ENCODE measurements at places on chromosomes 7 and 10.

GRCh38 chr7:140584195-140584851, 56.3 kb downstream of the DENND2A start:
- DNase-seq, result no peak

DNA sequence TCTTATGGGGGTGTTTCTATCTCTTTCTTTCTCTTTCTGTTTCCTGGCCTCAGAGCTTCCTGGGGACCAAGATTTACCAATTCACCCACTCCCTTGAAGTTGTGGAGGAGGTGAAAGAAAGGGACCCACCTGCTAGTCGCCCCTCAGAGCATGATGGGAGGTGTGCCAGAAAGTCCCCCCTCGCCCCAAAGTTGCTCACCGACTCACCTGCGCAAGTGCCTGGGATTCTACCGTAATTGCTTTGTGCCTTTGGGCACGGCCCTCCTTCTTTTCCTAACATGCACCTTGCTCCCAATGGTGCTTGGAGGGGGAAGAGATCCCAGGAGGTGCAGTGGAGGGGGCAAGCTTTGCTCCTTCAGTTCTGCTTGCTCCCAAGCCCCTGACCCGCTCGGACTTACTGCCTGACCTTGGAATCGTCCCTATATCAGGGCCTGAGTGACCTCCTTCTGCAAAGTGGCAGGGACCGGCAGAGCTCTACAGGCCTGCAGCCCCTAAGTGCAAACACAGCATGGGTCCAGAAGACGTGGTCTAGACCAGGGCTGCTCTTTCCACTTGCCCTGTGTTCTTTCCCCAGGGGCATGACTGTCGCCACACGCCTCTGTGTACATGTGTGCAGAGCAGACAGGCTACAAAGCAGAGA, 12.2 kb downstream of the AQP1 start:
- DNase-seq, result no peak

DNA sequence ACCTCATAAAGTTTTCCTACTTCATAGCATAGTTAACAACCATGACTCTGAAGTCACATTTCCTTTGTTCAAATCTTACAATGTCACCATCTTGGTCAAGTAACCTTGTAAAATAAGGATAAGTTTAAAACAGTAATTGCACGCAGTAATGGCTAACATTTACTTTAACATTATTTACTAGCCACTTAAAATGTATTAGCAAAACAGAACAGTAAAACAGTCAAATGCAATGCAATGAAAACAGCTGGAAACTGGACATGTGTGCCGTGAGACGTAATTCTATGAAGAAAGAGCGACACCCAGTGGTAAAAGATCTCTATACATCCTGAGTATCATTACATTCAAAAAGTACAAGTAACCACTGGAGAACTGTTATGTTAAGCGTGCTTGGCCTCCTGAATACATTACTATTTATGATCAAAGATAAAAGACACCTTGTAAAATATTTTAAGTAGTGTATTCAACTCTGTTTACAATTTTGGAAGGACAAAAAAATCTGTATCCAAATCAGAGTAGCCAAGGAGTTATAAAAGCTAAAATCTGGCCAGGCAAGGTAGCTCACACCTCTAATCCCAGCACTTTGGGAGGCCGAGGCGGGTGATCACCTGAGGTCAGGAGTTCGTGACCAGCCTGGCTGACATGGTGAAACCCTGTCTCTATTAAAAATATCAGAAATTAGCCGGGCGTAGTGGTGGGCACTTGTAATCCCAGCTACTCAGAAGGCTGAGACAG, 27.2 kb downstream of the ATE1 start:
- DNase-seq, result no peak

GRCh38 chr7:51482976-51483375, 166.4 kb upstream of the COBL start:
- no peak for DNase-seq

DNA sequence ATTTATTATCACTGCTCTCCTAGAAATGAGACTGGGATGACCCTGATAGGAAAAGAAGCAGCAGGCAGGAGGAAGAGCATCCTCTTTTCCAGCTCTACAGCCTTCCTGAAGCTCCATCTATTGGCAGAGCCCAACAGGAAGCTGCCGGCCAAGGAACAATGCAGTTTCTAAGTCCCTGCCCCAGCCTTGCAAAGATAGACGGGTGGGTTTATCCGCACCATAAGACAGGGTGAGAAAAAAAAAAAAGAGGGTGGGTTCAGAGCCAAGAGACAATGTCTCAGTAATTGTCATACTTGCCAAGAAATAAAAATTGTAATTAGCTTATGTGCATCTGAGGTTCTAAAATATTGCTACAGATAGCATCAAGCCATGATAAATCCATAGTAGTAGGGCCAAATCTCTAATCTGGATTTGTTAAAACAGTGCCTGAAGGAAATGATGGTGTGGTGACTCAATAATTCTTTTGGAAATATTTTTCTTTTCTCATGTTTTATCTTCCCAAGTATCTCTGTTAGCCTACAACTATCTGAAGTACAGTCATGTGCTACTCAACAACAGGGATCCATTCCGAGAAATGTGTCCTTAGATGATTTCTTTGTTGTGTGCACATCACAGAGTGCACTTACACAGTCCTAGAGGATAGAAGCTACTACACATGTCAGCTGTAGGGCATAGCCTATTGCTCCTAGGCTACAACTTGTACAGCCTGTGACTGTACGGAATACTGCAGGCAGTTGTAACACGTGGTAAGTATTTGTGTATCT, 242.9 kb upstream of the CXCL12 start:
- no peak for DNase-seq

GRCh38 chr7:151725844-151726651, 150.9 kb downstream of the PRKAG2 start:
- DNase-seq, result no peak

DNA sequence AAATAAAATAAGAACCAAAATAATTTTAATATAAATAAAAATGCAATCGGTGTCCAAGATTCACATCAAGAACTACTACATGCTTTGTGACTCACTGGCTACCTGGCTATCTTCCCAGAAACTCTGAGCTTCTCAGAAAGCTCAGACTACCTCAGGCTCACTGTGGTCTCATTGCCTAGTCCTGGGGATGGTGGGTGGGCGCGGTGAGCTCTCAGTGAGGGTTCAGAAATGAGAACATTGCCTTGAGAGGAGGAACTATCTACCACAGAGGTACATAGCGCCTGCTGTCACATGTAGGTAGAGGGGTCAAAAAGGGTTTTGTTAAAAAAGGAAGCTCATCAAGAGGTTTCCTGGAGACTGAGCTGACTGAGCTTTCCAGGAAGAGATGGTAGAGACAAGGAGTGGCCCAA, 108.0 kb downstream of the WDFY4 start:
- DNase-seq, result no peak

DNA sequence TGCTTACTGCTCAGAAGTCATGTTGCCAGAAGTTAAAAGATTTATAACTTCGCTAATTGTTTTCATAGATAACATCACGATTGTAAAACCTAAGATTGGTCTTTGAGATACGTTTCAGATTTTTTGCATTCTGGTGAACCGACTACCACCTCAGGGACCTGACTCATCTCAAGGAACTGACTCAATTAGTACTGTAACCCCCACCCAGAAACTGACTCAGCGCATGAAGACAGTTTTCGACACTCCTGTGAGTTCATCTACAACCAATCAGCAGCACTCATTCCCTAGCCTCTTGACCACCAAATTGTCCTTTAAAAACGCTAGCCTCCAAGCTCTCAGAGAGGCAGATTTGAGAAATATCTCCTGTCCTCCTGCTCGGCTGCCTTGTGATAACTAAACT, 72.3 kb downstream of the ELMO1 start:
- peak; percentile 68 for DNase-seq

- peak; percentile 55 for DNase-seq
Observed at GRCh38 chr10:58919927-58920654, 256.4 kb upstream of the PHYHIPL start.

DNA sequence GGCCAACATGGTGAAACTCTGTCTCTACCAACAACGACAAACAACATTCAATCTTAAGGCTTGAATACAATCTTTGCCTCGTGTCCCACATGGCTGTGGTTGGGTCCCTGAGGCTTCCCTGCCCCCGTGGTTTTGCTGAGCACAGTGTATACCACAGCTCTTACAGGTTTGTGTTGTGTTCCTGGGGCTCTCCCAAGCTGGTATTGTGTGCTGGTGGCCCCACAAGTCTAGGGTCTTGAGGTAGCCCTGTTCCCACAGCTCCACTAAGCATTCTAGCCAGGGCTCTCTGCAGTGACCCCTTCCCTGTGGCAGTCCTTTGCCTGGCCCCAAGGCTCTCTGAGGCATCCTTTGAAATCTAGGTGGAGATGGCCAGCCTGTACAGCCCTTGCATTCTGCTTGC, 68.0 kb upstream of the CCNY start:
- DNase-seq, result no peak

DNA sequence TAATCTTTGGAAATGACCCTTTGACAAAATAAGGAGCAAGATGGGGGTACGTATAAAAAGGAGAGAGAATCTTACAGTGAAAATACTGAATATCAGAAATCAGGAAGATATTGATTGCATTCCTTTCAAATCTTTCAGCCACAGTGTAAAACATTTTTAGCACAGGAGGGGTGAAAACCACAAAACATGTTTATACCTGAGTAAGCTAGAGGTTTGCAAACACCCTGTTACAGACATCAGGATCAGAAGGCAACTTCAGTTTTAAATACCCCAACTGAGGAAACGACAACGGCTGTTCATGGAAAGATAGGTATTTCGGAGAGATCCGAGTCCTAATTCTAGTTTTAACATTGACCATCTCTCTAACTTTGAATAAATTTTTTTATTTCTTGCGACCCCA, 69.1 kb upstream of the ITGB1 start:
- no peak for DNase-seq

GRCh38 chr10:101545898-101546297, 42.2 kb downstream of the POLL start:
- no peak for DNase-seq

- DNase-seq, result no peak
Observed at GRCh38 chr7:30247541-30248401, 36.6 kb upstream of the ZNRF2 start.

DNA sequence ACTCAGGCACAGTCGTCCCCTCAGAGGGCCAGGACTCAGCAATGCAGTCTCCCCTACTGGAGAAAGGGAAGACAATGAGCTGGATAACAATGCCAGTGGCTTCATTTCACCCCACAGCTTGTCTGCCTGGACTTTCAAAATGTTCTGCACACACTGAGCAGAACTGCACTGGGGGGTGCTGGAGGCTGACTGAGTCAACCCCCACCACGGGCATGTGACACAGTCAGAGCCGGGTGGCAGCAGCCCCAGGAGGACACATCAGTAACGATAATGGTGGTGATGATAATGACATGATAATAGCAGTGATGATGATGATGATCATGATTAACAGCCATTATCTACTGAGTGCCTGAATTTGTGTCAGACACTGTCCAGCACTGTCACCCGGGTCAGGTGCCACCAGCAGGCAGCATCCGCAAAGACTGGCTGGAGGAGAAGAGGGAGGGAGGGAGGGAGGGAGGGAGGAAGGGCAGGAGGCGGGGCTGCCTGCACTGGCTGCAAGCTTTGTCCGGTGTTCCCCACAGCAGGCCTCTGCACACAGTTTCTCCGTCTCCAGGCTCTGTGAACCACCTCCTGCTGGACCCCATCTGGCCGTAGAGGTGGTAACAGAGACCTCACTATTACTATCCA, 67.4 kb downstream of the PLXNA4 start:
- no peak for DNase-seq

DNA sequence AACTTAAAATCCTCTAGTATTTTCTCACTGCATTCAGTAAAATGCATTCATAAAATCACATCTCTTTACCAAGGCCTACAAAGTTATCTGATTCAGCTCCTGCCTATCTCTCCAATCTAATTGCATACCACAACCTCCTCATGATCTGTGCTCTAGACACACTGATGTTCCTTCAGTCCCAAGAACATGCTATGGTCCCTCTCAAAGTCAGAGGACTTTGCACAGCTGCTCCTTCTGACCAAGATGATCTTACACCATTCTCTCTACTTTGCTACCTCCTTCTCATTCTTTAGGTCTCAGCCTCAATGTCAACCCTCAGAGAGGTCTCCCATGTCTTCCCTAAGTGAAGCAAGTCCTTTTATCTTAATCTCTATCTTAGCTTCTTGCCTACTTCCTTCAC, 45.5 kb downstream of the CAV1 start:
- DNase-seq, result no peak

GRCh38 chr10:87715552-87716347, 56.1 kb downstream of the PAPSS2 start:
- no peak for DNase-seq

DNA sequence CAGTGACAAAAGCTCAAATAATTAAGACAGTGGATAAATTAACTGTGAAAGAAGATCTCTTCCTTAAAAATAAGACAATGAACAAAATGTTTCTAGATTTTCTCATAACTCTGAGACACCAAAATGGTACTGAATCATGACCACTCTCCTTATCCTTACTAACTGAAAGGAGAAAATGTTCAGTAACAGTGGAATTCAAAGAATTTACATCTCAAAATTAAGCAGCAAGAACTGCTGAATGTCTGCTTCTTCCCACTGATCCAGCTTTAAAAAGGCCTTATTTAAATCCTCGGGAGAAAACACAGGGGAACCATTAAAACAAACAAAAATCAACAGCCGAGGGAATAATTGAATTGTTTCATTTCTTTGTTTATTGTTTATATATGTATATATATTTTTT, 27.3 kb upstream of the PLXDC2 start:
- DNase-seq, result no peak

DNA sequence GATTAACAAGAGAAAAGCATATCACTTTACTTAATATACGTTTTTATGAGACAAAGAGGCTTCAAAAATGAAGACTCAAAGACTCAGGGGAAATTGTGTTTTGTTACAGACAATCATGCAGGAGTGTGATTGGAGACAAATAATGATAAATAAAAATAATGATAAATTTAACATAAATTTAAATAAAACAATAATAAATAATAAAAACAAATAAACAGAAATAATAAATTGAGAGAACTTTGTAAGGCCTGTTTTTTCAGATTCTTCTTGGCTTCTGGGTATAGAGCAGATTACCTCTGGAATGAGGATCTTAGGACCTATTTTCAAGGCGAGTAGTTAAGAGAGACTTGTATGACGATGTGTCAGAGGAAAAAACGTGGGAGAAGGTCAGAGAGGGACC, 271.4 kb upstream of the POT1 start:
- no peak for DNase-seq

Measured in T1000 (cell line).